HT-29 (cell line): ENCODE measurements at places on chromosomes 13 and 19.

DNA sequence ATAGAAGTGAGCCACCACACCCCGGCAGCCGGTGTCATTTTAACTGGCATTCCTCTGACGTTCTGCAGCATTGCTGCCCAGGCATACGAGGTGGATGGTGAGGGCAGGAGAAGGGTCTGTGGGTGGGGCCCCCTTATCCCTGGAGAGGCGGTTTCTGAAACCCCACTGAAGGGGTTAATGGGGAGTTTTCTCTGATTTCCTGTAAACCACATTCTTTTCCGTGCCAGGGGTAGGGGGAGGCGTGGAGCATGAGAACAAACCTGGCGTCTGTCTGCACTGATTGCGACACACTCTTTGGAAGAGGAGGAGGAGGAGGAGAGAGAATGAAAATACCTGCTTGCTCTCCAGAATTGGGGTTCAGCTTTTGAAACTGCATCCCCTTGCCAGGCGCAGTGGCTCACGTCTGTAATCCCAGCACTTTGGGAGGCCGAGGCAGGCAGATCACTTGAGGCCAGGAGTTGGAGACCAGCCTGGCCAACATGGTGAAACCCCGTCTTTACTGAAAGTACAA, 2.7 kb upstream of the C3 start:
- DNase-seq = no peak

- DNase-seq = no peak
Observed at GRCh38 chr13:91934354-91934753, 535.9 kb downstream of the GPC5 start.

GRCh38 chr13:75489502-75490263, 7.7 kb upstream of the TBC1D4 start:
- peak; percentile 32 for DNase-seq

GRCh38 chr13:45974500-45974899, 78.0 kb downstream of the ZC3H13 start:
- DNase-seq = no peak

GRCh38 chr13:33789739-33790138, 28.2 kb upstream of the RFC3 start:
- no peak for DNase-seq

GRCh38 chr19:42113641-42114348, 18.5 kb downstream of the POU2F2 start:
- DNase-seq = no peak

- no peak for DNase-seq
Observed at GRCh38 chr13:44865722-44866410, 123.4 kb downstream of the NUFIP1 start.
